ENCODE measurements at places on chromosomes 11 and 22.

GRCh38 chr11:102263379-102264003, 53.8 kb upstream of the BIRC3 start:
- DNase-seq, result no peak

GRCh38 chr22:47166446-47167016, 404.1 kb downstream of the TBC1D22A start:
- no peak for DNase-seq

DNA sequence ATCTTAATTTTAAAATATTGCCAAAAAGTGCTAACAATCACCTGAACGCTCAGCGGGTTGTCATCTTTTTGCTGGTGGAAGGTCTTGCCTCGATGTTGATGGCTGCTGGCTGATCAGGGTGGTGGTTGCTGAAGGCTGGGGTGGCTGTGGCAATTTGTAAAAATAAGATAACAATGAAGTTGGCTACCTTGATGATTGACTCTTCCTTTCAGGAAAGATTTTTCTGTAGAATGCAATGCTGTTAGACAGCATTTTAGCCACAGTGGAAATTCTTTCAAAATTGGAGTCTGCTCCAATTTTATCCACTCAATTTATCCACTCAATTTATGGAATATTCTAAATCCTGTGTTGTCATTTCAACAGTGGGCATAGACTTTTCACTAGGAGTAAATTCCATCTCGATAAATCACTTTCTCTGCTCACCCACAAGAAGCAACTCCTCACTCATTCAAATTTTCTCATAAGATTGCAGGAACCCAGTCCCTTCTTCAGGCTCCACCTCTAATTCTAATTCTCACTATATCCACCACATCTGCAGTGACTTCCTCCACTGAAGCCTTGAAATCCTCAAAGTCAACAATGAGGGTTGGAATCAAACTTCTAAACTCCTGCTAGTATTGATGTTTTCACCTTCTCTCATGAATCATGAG, 78.8 kb downstream of the LINC01488 start:
- no peak for DNase-seq

DNA sequence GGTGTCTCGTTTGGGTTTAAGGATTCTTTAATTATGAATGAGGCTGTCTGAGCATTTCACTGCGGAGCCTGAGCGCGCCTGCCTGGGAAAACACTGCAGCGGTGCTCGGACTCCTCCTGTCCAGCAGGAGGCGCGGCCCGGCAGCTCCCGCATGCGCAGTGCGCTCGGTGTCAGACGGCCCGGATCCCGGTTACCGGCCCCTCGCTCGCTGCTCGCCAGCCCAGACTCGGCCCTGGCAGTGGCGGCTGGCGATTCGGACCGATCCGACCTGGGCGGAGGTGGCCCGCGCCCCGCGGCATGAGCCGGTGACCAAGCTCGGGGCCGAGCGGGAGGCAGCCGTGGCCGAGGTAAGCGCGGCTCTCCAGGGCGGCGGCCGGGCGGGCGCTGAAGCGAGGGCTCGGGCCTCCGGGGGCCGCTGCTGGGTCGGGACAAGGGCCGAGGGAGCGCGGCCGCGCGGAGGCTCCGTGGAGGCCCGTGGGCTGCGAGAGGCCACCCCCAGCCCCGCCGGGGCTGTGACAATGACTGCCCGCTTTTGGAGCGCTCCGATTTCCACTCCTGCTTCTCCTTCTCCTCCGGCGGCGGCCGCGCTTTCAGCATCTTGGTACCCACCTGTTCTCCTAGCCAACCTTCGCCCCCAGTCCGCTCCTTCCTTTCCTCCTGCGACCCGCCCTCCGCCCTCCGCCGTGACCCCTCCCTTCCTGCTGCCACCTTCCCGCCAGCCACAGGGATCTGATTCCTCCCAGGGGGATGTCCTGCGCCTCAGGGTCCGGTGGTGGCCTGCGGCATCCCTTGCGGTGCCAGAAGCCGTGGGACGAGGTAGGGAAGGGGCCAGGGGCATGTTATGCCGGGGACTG, at the start of gene EXT2:
EXT2 (plus strand) TSS at position 173 of the 854 bp plus-strand sequence. CDS start 12,035 bp downstream, outside the sequence.
- DNase-seq, result peak; percentile 95

- no peak for DNase-seq
These were observed 43.9 kb downstream of the RELT start for GRCh38 chr11:73420136-73420535.

DNA sequence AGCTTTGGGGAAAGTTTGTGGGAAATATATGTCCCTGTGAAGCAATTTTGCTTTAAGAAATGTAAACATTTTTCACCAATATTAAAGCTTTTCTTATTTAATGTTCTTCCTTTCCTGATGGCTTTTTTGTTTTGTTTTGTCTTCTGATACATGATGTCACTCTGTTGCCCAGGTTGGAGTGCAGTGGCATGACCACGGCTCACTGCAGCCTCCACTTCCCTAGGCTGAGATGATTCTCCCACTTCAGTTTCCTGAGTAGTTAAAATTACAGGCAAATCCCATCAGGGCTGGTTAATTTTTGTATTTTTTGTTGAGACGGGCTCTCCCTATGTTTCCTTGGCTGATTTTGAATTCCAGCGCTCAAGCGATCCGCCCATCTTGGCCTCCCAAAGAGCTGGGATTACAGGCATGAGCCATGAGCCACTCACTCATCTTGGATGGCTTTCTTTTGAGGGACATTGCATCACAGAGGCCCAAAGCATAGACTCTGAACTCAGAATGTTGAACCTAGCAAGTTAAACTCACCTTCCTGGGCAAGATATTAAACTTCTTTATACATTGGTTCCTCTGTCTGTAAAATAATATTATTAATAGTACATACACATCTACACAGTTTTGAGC, 651 bp upstream of the CARD16 start:
- no peak for DNase-seq

GRCh38 chr11:66891851-66892660, 35.2 kb downstream of the LRFN4 start:
- DNase-seq, result peak; percentile 85
